ENCODE measurements at places on chromosomes 5 and 9.

GRCh38 chr5:28156981-28157380, 1118.6 kb upstream of the CDH9 start:
- DNase-seq = no peak

DNA sequence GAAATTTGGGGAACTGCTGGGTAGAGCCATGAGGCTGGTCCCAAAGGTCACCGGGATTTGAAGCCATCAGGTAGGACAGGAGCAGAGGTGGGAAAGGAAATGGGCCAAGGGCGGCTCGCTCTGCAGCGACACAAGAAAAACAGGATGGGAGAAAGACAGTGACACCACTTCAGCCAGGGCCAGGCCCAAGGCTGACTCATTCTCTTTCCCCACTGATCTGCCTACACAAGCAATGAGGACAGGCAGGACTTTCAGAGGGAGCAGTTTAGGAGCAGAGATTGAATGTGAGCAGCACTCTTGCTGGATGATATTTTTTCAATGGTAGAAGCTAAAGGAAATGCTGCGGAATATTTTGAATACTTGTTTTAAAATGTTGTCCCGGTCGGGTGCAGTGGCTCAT, 3.5 kb downstream of the RUFY1 start:
- DNase-seq = no peak

- DNase-seq = no peak
Observed at GRCh38 chr5:133783481-133783880, 171.1 kb upstream of the FSTL4 start.

GRCh38 chr9:89729954-89730530, 125.2 kb downstream of the GADD45G start:
- no peak for DNase-seq

- DNase-seq = no peak
Observed at GRCh38 chr5:134506054-134507039, 19.1 kb upstream of the JADE2 start.

DNA sequence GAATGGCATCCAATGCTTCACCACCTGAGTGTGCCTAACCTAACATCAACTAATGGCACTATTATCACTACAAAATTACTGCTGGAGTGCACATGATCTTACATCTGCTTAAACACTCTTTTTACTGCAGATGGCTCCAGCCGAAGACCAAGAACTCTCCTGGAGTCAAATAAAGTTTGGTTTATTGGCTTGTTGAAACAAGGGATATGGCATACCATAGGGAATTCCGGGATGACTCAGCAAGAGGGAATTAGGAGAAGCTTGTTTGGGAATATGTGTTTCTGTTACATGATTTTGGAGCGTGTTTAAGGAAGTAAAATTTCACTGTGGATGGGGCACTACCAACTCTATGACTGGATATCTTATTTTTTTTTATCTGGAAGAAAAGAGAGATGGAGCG, 872.6 kb downstream of the DTWD2 start:
- no peak for DNase-seq

- no peak for DNase-seq
Observed at GRCh38 chr5:129099184-129099569, 4.6 kb downstream of the ISOC1 start.

Data from lower leg skin (tissue), 4 donors.